Smooth muscle cell of trachea (primary cell): ENCODE measurements at places on chromosomes 2 and 18. TPM values are rescaled to one million over a fixed set of nuclear protein-coding genes. Genes with fewer than 3 reads are reported as not detected.

ARHGAP25 gene
- 0.66 and 1.7 TPM in 2 replicates for total RNA-seq

LRP2 gene
- total RNA-seq = under 0.01 TPM in 1 of 2 replicates, not detected in the other

PRKAG3 gene
- total RNA-seq = 0.15 and 0.50 TPM in 2 replicates

TCF7L1 gene
- 2.5 and 2.8 TPM in 2 replicates for total RNA-seq

TRIP12 gene
- 254 and 282 TPM in 2 replicates for total RNA-seq

TACR1 gene
- total RNA-seq = 0.33 TPM in 1 of 2 replicates, not detected in the other

TUBB8B gene
- total RNA-seq = not detected in 2 replicates
